ENCODE measurements at places on chromosomes 13 and 19. TPM values are rescaled to one million over a fixed set of nuclear protein-coding genes. Genes with fewer than 3 reads are reported as not detected.

DNA sequence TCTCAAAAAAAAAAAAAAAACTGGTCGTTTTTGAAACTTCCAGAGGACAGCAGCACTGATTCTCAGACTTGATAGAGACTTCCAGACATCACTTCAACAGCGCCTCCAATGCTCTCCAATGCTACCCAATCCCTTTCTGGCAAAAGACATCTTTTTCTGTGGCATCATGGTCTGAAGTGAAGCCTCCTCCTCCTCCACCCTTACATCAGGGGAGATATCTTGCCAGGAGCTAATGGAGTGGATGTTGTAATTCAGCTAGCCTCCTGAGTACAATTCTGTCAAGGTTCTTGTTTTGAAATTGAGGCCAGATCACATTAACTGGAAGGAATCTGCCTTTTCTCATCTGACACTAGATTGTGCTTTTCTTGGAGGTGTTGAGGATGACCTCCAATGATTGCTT lies 24.2 kb downstream of the FXYD5 start:
- no peak overlapping the region for H3K4me3 ChIP-seq
- H3K36me3 ChIP-seq: no peaks in the 10 kb centered on the region
- H3K27ac ChIP-seq: no peak overlapping the region
- DNase-seq: no peak

- H3K27me3 ChIP-seq: no peaks in the 10 kb centered on the region
- H3K27ac ChIP-seq: no peak overlapping the region
- H3K36me3 ChIP-seq: no peaks in the 10 kb centered on the region
- H3K4me1 ChIP-seq: no peaks in the 10 kb centered on the region
- no peak for DNase-seq
- H3K4me3 ChIP-seq: no peak overlapping the region
These were observed 527.6 kb downstream of the LMO7 start for GRCh38 chr13:76163761-76164160.

DNA sequence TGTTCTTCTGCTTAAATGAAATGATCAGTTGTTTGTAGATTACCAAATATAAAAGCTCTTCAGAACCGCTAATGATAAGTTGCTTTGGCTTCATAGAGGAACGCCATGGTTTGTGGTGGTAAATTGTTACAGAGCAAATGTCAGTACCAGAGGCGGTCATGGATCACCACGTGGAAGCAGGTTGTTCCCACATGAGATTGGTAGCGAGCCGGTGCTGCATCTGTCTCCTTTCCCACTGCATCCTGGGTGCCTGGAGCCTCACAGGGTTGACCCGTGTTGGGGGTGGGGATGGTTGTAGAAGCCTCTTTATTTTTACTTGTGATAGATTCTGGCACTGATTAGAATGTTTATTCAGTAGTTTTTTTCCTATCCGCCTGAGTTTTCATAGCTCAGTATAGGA lies 14.7 kb downstream of the GARRE1 start:
- no peaks in the 10 kb centered on the region for H3K36me3 ChIP-seq
- no peak for DNase-seq
- H3K27me3 ChIP-seq: no peaks in the 10 kb centered on the region
- H3K4me3 ChIP-seq: no peak overlapping the region

- H3K27me3 ChIP-seq: no peaks in the 10 kb centered on the region
- H3K36me3 ChIP-seq: peaks cover 3% of the 10 kb centered on the region
- H3K4me1 ChIP-seq: no peaks in the 10 kb centered on the region
- no peak overlapping the region for H3K27ac ChIP-seq
- no peak for DNase-seq
These were observed 118.5 kb downstream of the ABCC4 start for GRCh38 chr13:95182570-95183265.

RNF225 gene
- polyA plus RNA-seq: not detected
